ENCODE measurements at places on chromosomes 5 and 9.

GRCh38 chr9:104986096-104986495 is 58.1 kb upstream of the ABCA1 start:
- H3K4me3 ChIP-seq: no peak overlapping the region
- H3K36me3 ChIP-seq: no peaks in the 10 kb centered on the region
- H3K27me3 ChIP-seq: no peaks in the 10 kb centered on the region
- peaks cover 18% of the 10 kb centered on the region for H3K4me1 ChIP-seq
- H3K27ac ChIP-seq: no peak overlapping the region
- DNase-seq: no peak

GRCh38 chr5:114969482-114969881 is 200.2 kb downstream of the TRIM36 start:
- no peaks in the 10 kb centered on the region for H3K36me3 ChIP-seq
- no peak overlapping the region for H3K4me3 ChIP-seq
- no peak for DNase-seq

DNA sequence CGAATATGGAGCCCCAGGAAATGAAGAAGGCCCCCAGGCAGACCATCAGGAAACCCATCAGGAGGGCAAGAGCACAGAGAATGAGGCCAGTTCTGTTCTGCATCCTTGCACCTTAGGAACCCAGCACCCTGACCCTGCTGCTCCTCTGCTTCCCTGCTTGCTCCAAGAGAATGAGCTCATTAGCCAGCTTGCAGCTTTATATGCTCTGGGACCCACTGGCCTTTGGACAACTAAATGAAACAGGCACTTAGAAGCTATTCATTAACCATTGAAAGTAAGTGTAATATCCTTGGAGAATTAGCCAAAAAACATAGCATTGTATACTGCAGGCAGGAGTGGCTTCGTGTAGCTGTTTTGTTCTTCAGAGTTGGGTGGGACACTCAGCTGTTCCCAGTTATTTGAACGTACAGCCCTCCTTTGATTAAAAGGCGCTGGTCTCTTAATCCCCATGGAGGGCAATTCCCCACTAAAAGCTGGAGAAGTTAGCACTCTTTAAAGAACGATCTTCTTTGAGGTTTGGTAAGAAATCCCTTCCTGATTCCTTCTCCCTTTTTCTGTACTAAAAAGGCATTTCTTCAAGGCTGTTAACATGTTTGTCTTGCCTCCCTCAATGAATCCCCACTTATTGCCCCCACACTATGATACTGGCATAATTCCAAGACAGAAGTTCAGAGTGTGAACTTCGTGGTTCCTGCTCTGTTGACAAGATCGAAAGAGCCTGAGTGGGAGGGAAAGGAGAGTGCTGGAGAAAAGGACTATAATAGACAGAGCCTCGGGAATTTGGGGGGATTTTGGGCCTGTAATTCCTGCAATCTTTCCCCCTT is at the start of gene TMEM252:
Gene TMEM252, minus strand, starts transcription at position 172 of the 824 bp plus-strand sequence. Its CDS starts 69 bp downstream, at position 103.
- no peaks in the 10 kb centered on the region for H3K36me3 ChIP-seq
- no peak within 1 kb of the TSS for H3K4me3 ChIP-seq
- DNase-seq: no peak
- no peaks in the 10 kb centered on the region for H3K4me1 ChIP-seq
- H3K27me3 ChIP-seq: no peaks in the 10 kb centered on the region

DNA sequence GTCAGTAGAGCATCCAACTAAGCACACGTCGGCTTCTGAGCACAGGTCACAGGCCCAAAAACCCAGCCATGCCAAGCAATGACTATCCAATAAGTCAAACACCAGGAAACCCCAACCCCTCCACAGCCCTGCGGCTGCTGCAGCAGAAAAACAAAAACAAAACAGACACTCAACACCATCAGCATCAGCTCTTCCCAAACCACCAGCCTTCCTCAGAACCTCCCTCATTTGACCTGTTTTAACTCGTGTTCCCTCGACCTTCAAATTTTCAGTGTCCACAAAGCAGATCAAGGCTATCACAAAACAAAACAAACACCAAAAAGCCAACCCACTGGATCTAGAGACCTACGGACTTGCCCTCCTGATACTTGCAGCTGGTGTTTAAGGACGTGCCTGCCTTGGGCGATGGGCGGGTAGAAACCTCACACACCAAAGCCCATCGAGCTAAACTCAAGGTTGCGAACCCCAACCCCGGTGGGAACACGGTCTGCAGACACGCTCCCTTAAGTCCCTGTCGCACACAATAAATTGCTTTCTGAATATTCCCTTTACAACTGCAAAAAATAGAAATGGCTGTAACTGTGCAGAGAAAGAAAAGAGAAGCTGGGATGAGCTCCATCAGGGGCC is 247.1 kb upstream of the ANKRD55 start:
- no peaks in the 10 kb centered on the region for H3K36me3 ChIP-seq
- peak; percentile 51 for DNase-seq
- H3K4me3 ChIP-seq: peak overlapping the region; percentile 67
- H3K27me3 ChIP-seq: no peaks in the 10 kb centered on the region

DNA sequence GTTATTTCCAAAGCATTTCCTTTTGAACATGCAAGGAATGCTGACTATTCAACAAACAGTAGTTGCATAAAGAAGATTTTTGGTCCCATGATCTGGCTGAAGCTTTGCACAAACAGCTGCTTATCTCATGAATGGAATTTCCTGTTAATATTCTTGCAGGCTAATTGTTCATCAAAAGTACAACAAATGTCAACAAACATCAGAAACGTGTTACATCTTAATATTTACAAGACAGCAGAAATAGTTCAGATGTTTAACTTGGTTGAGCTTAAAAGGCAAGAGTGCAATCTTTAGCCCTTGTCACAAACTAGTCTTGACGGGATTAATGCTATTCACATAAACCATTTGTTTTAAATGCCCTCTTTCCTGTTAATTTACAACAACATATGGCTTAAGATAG is 47.9 kb upstream of the BASP1 start:
- H3K27me3 ChIP-seq: no peaks in the 10 kb centered on the region
- no peaks in the 10 kb centered on the region for H3K36me3 ChIP-seq
- peaks cover 9% of the 10 kb centered on the region for H3K4me1 ChIP-seq
- no peak overlapping the region for H3K4me3 ChIP-seq

DNA sequence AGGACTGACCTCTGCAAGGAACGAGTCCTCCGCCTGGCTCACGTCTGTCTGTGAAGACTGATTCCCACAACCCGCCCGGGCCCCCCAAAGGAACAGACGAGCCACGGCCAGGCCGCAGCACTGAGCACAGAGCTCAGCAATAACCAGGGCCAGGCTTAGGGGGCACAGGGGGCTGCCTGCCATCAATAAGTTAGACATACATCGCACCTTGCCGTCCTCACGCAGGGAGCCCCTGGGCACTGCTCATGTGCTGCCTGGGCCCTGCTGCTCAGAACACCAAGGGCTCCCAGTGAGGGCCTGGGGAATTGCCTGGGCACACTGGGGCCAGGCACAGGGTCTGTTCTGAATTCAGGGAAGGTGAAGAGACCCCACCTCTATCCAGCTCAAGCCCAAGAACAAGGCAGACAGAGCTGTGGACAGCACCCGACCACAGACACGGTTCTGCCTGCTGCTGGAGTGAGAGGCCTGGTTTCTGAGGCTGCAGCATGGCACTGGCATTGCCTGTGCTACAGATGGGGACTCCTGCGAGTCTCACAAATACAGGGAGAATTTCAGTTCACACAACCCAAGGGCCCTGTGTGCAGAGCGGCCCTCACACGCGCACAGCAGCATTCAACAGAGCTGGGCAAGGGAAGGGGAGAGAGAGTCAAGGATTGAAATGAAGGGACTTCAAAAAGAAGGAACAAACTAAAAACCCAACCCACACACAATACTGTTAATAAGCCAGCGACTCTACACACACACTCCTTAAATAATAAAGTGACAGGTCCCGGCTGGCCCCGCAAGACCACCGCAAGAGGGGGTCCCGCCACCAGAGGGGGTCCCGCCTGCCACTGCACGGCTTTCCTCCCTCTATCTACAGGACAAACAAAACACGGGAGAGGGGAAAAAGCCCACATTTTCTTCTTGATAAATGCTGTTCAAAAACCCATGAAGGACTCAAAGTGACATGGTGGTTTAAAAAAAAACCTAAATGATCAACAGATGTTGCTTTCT is 32.0 kb downstream of the PRRT1B start:
- DNase-seq: no peak
- H3K36me3 ChIP-seq: peaks cover 31% of the 10 kb centered on the region
- no peaks in the 10 kb centered on the region for H3K4me1 ChIP-seq
- H3K27ac ChIP-seq: no peak overlapping the region

- no peaks in the 10 kb centered on the region for H3K4me1 ChIP-seq
- no peak overlapping the region for H3K27ac ChIP-seq
- no peak for DNase-seq
- no peaks in the 10 kb centered on the region for H3K27me3 ChIP-seq
These were observed 71.3 kb downstream of the KDM4C start for GRCh38 chr9:6829027-6829426.

- DNase-seq: peak; percentile 91
- H3K27me3 ChIP-seq: no peaks in the 10 kb centered on the region
- H3K4me1 ChIP-seq: peaks cover 36% of the 10 kb centered on the region
These were observed 11.5 kb upstream of the CLIC3 start for GRCh38 chr9:137007816-137008270.

- DNase-seq: no peak
- no peaks in the 10 kb centered on the region for H3K4me1 ChIP-seq
- H3K36me3 ChIP-seq: no peaks in the 10 kb centered on the region
These were observed 89.1 kb upstream of the FBXW11 start for GRCh38 chr5:172095368-172096206.

DNA sequence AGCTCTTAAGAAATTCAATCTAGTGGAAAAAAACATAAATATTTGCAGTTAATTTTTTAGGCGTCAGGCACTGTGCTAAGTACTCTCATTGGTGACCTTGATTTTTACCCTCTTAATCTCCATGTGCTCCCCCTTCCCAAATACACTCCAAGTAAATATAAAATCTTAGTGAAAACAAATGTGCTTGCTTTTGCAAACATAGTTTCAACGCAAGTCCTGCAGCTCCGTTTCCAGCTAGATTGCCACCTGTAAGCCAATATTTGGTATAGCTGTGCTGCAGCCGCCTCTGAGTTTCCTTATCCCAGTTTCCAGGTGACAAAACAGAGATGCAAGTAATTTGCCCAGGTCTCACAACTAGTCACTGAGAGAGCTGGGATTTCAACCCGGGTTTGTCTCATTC is 1.9 kb upstream of the MTMR12 start:
- no peaks in the 10 kb centered on the region for H3K27me3 ChIP-seq
- H3K4me3 ChIP-seq: no peak overlapping the region
- H3K36me3 ChIP-seq: no peaks in the 10 kb centered on the region
- no peak overlapping the region for H3K27ac ChIP-seq

GRCh38 chr5:76074487-76075065 is 8.6 kb upstream of the SV2C start:
- H3K36me3 ChIP-seq: no peaks in the 10 kb centered on the region
- no peak for DNase-seq
- no peak overlapping the region for H3K4me3 ChIP-seq

GRCh38 chr5:15013654-15014463 is 142.3 kb upstream of the ANKH start:
- DNase-seq: no peak
- no peaks in the 10 kb centered on the region for H3K27me3 ChIP-seq

Measured in thyroid gland (tissue), 4 donors.